ENCODE measurements at places on chromosomes 3 and 15.

- DNase-seq, result no peak
Measured at GRCh38 chr3:123481722-123482457, 33.0 kb upstream of the ADCY5 start.

DNA sequence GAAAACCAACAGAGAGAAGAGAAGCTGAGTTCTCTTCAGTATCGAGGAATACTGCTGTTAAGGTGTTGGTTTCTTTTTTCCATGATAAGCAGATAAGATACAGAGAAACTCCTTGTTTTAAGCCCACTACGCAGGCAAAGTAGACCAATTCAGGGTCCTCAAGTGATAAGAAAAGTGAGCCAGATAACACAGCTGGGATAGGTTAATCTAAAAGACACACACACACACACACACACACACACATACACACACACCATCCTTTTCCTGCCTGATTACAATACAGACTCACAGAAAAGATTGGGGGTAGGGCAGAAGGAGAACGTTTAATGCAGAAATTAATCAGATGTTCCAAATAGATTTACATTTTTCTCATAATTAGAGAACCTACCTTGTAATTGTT, 6.5 kb upstream of the PHLDB2 start:
- no peak for DNase-seq

- DNase-seq, result no peak
Measured at GRCh38 chr3:175381685-175382084, 522.6 kb downstream of the NAALADL2 start.

DNA sequence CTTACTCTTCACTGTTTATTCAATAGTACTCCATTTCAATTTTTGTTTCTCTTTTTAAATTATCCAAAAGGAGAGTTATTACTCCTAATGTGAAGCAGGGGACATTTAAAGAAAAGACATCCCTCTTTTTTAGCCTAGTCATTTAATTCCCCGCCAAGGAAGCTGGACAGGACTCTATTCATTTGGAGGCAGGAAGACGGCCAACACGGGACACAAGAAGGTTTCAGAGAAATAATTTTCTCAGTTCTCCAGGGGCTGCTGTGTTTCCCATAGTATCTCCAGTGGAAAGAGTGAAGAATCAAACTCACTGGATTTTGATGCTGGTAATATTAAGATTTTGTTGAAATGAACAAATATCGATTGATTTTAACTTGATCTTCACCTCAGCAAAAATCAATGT, 833.7 kb downstream of the ROBO2 start:
- DNase-seq, result no peak

DNA sequence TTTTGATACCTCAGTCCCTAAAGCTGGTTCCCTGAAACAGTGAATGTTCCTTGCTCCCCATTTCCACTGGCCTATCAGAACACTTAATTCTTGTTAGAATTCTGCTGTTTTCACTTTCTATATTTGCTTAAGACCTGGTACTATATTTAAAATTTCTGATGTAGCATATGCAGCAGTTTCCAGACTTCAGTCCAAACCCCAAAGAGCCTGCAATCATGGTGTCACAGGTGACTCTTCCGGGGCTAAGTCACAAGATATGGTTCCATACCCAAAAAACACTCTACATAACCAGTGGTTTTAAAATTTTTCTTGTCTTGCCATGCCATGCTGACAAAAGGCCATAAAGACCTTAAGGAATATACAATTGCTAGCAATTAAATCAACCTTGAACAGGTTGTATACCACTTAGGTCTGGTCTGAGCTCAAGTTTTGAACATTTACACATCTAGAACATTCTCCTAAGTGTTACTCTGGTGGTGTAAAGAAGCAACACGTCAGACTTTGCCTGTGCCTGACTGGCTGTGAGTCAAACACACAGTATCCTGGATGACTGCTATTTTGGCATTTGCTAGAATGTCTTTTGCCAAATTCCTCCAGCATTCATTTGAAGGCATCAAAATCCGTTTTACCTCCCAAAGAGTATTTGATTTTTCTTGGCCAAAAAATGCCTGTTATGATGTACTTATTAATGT, 160.0 kb downstream of the FRMD5 start:
- DNase-seq, result no peak

DNA sequence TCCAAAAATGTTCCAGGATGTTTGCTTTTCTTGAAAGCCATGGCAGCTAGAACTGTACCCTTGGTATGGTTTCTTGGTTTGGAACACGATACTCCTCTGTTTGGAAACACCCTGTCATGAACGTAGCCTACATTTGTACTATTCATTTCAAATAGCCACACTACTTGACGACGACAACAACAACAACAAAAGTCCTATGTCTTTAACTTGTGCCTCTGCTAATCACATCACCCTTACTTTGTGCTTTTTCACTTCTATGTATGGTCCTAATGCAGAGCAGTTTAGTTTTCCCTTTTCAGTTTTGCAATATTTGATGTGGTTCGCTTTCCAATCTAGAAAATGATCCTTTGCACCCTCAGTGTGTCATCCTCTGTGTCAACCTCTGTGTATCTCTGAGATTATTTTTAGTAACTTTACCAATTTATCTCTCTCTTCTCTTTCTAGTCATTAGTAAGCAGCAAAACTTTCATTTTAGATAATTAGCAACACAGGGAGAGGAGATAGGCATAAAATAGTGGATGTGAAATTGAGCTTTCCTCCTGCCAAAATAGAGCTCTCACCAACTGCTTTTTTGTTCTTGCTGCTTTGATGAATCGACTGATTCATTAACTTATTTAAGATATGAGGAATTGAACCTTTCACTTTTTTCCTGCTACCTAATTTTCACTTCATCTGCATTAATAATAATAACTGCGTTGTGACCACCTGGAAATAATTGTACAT, 44.1 kb upstream of the TP63 start:
- no peak for DNase-seq
